ENCODE measurements at places on chromosomes 5 and 9.

GRCh38 chr9:123851851-123852250 lies 78.1 kb downstream of the DENND1A start:
- DNase-seq, result no peak

GRCh38 chr9:87603854-87604490 lies 106.3 kb downstream of the DAPK1 start:
- no peak for DNase-seq

- DNase-seq, result no peak
Observed at GRCh38 chr5:980966-981365, 27.6 kb upstream of the NKD2 start.

DNA sequence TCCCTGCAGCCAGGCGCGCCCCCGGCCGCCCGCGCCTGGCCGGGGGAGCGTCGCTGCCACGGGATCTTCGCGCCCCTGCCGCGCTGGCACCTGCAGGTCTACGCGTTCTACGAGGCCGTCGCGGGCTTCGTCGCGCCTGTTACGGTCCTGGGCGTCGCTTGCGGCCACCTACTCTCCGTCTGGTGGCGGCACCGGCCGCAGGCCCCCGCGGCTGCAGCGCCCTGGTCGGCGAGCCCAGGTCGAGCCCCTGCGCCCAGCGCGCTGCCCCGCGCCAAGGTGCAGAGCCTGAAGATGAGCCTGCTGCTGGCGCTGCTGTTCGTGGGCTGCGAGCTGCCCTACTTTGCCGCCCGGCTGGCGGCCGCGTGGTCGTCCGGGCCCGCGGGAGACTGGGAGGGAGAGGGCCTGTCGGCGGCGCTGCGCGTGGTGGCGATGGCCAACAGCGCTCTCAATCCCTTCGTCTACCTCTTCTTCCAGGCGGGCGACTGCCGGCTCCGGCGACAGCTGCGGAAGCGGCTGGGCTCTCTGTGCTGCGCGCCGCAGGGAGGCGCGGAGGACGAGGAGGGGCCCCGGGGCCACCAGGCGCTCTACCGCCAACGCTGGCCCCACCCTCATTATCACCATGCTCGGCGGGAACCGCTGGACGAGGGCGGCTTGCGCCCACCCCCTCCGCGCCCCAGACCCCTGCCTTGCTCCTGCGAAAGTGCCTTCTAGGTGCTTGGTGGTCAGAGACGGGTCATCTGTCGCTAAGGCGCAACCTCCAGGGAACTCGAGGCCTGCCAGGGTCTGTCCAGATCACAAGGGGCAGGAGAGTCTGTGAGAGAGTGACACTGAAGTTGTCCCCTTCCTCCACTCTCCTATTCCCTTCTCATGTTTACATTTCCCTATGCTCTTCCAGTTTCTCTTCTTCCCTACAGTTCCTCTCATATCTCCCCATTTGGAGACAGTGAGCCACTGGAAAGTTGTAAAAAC lies 1.3 kb downstream of the GPR150 start:
- peak; percentile 15 for DNase-seq

Measured in NCI-H1105 (cell line).